ENCODE measurements at places on chromosomes 11 and 22. TPM values are rescaled to one million over a fixed set of nuclear protein-coding genes. Genes with fewer than 3 reads are reported as not detected.

Gene CCDC87
- 0.61 TPM for total RNA-seq

Gene GAS2
- total RNA-seq = 2.7 TPM

Gene CNIH2
- not detected for total RNA-seq

Gene TYR
- not detected for total RNA-seq

DNA sequence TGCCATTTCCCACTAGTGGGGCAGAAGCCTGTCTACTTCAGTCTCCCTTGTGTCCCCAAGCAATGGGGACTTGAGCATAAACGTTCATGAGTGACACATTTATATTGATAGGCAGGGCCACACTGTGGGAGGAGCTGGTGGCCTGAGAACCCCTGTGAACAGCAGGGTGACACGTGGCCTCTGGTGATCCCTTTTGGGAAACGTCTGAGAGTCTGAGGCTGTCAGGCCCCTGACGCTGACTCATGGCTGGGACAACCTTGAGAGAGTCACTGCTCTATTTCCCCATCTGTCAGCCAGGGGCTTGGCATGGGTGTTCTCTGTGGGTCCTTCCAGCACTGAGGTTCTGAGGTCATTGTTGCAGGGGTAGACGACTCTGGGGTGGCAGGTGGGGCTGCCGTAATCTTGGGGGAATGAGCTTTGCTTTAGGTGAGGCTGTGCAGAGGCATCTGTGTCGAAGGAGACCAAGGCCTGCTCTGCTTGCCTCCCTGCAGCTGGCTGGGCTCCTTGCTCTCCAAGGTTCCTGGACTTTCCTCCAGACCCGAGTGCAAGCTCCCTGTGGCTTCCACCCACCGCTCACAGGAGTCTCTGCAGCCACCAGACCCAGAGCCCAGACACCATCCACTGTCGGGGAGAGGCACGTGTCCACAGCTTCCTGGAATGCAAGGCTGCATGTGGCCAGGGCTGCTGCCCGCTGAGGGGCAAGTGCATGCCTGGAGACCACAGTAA is 54.7 kb downstream of the SMIM38 start:
- DNase-seq = peak; percentile 33

DNA sequence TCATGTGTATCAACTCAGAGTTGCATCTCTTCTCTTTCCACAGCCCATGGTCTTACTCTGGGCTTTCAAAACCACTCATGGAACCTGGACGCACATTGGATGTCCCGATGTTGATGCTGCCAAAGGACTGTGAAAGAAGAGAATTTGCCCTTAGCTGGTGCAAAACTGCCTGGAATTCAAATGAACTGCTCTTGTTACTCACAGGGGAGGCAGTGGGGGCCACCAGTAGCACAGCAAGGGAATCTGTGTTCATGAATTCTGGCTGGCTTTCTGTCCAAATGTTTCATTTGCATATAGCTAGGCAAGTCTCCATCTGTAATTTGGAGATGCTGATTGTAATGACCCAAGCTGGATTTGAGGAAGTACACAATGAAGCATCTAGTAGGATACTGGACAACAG is 24.9 kb downstream of the LMO2 start:
- DNase-seq = no peak

- no peak for DNase-seq
These were observed 61.7 kb downstream of the BRD1 start for GRCh38 chr22:49765951-49766350.

Measured in Caki2 (cell line).